ENCODE measurements at places on chromosomes 3 and 15.
A peak's percentile ranks its signal among the peaks of the same experiment; 100 is the strongest.

DNA sequence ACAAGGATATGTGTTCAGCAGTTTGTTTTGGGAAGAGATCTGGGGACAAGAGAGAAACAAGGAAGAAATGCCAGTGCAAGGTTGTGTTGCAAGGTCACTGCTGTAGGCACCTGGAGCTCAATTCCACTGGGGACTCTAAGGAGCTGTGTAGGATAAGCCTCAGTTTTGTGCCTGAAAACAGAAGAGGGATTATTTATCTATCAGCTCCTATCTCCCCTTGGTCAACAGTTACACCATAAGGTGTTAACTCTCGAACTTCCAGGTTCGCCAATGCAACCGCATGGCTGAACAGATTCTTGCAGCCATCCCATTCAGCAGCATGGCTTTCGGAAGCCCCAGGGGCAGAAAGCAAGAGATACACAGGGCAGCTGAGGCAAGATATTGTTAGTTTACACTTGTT, 41.6 kb upstream of the CNOT10 start:
- DNase-seq: no peak

DNA sequence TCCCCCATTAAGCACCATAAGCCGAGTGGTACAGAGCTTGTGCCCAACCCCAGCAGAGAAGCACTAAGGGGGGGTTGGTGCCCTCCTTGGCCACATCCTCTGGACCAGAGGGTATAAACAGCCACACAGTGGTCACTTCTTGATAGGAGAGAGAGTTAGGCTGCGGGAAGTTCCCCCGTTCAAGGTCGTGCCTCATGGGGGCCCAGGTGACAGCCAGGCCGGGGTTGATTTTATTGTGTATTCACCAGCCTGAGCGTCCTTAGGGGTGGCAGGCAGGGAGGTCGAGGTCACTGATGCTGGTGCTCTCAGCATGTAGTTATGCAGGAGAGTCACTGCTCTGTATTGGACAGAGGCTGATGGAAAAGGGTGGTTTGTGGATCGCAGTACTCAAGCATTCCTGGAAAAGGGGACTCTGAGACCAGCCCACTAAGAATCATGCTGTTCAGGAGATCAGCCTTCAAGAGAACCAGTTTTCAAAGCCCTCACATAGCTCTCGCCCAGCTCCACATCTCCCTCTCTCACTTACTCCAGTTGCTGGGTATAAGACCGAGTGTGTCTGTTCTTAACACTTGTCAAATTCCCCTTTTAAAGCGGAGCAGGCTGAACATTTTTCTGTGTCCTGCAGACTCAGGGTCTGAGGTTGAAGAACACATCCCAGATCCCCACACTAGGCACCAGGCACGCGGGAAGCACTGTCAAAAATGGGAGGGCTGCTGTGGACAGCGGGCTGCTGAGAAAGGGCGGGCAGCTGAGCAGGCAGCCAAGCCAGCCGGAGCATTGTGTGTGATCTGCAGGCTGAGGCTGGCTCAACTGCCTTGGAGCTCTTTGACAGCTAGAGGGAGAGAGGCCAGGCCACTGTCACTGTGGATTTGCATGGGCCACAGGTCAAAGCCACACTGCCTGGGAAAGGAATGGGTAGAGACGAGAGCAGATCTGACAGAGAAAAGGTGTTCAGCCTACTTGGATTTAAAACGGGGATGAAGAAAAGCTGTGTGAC, 279.3 kb upstream of the LRRFIP2 start:
- no peak for DNase-seq

DNA sequence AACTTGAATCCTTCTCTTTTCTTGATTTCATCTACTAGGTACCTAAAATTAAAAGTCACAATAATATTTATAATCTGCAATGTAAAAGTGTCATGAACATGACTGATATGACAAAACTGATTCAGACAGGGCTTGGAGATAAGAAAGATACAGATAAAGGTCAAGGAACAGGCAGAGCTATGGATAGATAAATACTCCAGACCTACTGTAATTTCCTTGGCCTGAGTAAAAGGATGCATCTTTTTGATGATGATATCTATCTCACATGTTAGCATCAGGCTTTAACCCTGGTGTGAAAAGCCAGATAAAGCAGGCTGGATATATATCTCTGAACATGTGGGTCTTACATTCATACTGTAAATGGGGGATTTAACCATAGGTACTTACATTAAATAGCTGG, 108.1 kb downstream of the GADL1 start:
- DNase-seq: no peak

DNA sequence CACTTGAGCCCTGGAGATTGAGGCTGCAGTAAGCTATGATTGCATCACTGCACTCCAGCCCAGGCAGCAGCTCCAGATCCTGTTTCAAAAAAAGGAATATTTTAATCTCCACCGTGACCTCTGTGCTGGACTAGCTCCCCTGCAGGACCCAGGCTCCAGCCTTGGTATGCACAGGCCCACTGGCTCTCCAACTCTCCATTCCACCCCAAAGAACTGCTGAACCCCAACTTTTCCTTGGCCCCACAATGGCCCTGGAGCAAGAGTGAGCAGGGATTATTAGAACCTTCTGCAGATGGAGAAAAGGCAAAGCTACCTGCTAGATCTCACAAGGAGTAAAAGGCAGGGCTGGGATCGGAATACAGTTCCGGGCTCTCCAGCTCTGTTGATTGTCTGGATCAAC, 32.8 kb upstream of the SFMBT1 start:
- DNase-seq: no peak

- peak; percentile 31 for DNase-seq
Measured at GRCh38 chr3:196159952-196160804, 51.0 kb downstream of the ZDHHC19 start.

DNA sequence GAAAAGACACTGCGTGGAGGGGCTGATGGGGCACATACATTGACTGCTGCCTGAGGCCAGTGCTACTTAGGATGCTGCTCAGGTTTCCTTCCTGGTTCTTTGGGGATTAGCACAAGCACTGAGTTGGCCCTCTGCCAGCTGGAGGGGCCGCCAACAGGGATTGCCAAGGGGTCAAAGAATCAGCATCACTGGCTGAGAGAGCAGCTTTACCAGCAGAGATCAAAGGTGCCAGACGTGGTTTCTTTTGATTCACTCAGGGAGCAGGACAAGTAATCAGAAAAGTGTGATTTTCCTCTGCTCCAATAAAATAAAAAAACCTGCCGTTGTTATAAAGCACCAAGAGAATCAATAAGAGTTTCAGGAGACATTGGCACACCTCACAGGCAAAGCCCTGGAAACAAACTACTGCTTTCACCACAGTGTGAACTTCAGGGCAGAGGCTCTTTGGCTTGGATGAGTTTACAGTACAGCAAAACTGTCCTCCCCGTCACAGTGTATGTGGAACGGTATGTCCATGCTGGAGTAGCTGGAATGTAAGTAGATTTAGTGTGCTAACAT, 45.8 kb upstream of the FSIP1 start:
- no peak for DNase-seq

GRCh38 chr3:59654480-59655417, 604.9 kb upstream of the CFAP20DC start:
- DNase-seq: no peak

- no peak for DNase-seq
Measured at GRCh38 chr3:62585861-62586260, 212.5 kb upstream of the FEZF2 start.

DNA sequence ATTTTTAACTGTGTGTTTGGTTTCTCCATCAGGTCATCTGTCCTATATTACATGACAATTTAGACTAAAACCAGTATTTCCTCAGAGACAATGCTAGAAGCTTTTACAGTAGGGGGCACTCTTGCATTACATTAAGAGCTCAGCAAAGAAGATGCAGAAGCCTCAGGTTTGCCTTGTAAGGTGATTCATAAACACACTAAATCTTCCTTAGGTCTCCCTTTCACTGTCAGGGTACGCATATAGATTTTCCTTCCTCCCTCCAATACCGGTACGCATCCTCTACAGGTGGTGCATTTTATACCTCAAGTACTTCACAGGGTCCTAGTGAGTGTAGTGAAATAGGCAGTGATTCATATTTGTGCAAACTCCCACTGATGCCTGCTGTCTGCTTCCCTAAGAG, 46.5 kb downstream of the CD86 start:
- DNase-seq: peak; percentile 64

GRCh38 chr3:112351823-112352222, 18.9 kb downstream of the CD200 start:
- no peak for DNase-seq

DNA sequence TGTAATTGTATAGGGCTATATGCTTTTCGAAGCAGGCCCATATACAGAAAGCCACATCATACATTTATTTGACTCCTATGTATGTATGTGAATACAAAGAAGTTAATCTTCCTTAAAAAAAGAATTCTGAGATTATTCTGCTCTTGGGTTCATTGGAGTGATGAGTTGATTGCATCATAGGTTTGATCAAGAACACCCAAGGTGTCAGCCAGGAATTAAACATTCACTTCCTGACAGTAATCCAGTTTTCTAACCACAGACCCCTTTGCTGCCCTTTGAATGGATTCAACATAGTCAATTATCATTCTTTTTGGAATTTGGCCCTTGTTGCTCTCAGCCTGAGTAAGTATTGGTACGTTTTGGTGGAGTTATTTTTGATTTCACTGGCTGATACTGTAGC, 225.6 kb downstream of the CACNA2D3 start:
- no peak for DNase-seq

DNA sequence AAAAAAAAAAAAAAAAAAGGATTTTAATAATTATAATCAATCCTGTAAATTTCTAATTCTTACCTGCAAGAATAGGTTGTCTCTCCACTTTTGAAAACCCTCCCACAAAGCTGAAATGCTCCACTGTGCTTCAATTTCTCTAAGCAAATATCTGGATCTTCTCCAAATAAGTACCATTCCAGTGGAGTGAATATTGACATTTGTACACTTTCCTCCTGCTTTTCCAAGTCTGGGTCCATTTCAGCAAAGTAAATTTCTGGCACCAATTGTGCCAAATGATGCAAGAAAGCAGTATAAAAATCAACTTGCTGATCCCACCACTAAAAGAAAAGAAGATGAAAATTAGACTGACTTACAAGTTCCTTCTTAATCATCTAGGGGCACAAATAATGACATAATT, 19.9 kb downstream of the UBR1 start:
- DNase-seq: no peak

GRCh38 chr15:101038327-101039003, 119.3 kb downstream of the LRRK1 start:
- DNase-seq: peak; percentile 15

GRCh38 chr15:50872832-50873426, 35.6 kb upstream of the AP4E1 start:
- no peak for DNase-seq

Measured in trophoblast cell (in vitro differentiated cells and primary cell).